ENCODE measurements at places on chromosomes 16 and 17.

DNA sequence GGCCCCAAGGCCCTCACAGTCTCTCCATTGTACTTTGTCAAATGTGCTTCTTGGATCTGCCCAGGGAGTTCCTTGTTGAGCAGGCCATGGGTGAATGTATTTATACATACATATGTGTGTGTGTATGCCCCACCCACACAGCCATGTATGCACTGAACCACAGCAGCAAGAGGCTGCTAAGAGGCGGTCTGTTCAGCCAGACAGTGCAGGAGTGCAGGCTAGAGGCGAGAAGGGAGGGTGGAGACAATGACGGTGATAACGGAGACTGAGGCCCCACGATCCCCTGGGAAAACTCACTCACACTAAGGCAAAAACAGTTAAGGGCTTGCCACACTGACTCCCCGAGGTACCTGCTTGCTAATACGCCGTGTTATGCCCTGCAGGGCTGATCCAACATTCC, 151.0 kb upstream of the CDC42EP4 start:
- DNase-seq = no peak

- no peak for DNase-seq
Observed at GRCh38 chr16:73122604-73123391, 74.9 kb upstream of the ZFHX3 start.

DNA sequence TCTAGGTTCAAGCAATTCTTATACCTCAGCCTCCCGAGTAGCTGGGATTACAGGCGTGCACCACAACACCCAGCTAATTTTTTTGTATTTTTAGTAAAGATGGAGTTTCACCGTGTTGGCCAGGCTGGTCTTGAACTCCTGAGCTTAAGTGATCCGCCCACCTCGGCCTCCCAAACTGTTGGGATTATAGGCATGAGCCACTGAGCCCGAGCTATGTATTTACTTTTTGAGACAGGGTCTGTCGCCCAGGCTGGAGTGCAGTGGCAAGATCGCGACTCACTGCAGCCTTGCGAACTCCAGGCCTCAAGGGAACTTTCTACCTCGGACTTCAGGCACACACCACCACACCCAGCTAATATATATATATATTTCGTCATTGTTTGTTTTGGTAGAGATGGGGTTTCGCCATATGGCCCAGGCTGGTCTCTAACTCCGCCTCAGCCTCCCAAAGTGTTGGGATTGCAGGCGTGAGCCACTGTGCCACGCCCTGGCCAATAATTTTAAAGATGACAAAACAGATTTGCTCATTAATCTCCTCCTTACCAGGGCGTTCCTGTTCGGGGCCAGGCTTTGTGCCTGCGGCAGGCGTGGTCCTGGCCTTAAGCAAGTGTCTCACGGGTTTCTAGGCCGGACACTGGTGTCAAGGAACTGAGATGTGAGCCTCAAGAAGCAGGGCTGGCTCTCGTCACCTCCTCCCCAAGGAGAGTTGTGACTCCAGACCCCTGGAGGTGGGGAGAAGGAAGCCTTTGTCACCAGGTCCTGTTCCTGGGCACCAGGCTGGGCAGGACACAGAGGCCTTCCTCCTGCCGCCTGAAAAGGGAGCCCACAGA, 4.3 kb upstream of the NPW start:
- no peak for DNase-seq

- no peak for DNase-seq
Observed at GRCh38 chr17:42174126-42174783, 6.7 kb downstream of the KCNH4 start.

- DNase-seq = no peak
Observed at GRCh38 chr16:80580109-80580832, 39.5 kb downstream of the DYNLRB2 start.

DNA sequence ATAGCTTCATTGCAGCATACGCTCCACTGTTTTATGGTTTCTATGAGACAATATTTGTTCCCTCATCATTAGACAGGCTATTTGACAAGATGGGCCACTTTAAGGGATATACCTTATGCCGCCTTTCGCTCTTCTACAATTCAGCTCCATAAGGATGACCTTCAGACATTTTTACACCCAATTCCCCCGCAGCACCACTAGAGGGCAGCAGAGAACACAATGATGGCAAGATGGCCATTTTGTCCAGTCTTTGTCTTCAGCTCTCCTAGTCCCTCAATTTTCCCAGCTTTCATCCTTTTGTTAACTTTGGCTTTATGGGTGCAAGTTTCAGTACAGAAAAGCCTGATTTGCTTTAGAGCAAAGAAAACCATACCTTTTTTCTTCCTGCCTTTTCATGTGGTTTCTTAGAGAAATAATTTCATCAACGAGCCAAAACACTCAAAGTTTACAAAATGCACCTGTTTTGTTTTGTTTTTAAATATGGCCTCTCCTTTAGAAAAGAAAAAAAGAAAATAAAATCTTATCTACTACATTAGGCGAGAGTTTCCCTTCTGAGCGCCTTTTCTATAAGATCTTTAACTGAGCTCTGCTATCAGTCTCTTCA, 355.3 kb downstream of the TOX3 start:
- peak; percentile 55 for DNase-seq

DNA sequence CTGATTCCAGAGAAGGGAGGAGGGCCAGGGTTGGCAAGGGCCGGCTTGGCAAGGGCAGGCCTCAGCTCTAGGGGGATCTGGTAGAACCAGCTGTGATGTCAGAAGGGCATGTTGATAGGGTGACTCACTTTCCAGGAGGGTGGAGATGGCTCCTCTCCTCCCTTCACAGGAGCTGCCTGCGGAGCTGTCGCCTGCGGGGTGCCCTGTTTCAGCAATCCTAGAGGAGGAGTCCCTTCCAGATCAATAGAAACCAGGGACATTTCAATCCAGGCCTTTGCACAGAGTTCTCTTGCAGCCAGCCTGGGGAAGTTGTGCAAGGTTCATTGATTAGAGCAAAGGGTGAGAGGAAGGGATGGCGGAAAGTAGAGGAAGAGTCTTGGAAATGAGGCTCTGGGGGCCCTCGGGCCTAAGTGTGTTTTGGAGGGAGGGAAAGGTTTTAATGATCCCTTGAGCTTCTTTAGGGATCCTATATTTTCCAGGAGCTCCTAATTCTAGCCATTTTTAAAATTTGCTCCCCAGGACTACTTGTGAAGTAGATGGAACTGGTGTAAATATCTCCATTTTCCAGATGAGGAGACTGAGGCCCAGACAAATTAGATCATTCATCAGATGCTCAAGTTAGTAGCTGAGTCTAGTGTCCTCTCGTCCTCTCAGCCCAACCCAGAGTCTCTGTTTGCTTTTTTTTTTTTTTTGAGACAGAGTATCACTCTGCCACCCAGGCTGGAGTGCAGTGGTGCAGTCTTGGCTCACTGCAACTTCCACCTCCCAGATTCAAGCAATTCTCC, 24.8 kb upstream of the CSNK2A2 start:
- no peak for DNase-seq

DNA sequence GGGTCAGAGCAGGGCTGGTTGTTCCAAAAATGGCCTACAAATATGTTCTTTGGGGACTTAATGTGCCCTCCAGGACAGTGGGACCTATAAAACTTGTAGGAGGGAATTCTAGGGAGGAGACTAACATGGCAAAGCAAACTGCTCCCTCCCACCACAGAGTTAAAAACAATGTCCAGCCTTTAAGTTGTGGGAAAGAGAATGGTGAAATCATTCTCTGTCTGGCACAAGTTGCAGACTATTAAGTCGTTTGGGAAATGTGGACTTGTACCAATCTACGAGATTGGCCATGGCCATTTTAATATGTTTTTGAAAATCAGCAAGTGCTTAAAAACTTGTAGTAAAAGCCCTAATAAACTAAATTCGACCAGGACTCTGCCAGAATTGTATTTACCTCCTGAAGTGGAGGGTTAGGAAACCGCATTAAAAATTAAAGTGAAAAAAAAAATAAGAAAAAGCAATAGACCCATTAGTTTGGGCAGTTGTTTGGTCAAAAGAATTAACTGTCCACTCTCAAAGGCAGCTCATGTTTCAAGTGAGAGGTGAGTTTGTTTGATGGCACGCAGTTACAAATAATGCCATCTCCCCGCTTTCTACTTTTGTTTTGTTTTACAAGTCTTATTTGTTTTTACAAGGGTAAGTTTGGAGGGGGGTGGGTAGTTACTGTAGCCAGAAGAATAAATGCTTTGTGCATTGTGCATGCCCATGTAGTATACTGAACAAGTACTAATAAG, 32.4 kb downstream of the ANKFN1 start:
- no peak for DNase-seq

GRCh38 chr16:4179020-4179419, 62.8 kb upstream of the ADCY9 start:
- no peak for DNase-seq

DNA sequence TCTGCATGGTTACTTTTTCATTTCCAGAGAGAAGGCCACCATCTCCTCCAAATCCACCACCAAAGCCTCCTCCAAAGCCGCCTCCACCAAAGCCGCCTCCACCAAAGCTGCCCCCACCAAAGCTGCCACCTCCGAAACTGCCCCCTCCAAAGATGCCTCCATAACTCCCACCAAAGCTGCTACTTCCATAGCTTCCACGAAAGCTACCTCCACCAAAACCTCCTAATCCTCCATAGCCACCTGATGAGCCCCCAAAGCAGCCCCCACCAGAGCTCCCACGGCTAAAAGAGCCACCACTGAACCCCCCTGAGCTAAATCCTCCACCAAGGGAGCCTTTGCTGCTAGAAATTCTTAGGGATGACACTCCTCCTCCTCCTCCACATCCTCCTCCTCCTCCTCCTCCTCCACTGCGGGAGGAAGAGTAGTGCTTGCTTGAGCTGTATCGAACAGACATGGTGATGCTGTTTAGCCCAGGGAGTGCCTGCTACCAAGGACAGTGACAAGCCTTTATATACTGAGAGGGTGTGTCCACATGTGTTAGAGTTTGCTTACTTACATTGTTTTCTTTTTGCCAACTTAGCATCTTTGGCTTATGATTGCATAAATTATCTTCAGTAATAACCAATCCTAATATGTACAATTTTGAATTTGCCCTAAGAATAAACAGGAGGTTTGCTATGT, at the start of gene KRT10:
Gene KRT10, minus strand, starts transcription at position 483 of the 681 bp plus-strand sequence. Its CDS starts 29 bp downstream, at position 454.
- DNase-seq = no peak

DNA sequence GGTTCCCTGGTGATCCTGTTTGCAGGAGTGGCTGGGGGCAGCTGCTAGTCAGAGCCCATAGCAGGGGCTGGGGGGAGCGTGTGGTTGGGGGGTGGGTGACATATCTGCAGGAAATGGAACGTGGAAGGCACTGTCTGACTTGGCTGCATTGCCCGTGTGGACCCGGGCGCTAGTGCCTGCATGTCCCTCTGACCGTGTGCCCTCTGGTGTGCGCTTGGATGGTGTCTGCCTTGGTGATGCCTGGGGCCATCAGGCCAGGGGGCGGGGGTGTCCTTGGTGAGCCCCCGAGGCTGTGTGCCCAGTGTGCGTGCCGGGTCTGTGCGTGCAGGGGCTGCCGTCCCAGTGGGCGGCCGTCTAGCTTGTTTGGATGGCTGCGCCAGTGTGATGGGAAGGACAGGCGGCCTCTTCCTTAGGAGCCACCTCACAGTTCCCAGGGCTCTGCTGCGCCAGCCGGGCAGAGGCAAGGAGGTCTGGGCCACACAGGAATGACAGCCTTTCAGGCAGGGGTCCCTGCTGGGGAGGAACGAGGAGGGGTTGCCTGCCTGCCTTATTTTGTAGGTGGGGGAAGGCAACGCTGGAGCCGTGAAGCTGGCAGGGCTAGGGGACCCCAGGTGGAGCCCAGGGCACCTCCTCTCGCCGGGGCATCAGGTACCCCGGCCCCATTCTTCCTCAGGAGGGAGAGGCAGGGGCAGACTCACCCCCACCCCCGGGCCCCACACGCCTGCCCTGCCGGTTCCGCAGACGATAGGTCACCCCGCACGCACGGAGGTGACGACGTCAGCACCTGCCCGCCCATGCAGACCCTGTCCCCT, 693 bp downstream of the NDRG4 start:
- no peak for DNase-seq

GRCh38 chr17:72361892-72362291, 241.1 kb downstream of the SOX9 start:
- no peak for DNase-seq

DNA sequence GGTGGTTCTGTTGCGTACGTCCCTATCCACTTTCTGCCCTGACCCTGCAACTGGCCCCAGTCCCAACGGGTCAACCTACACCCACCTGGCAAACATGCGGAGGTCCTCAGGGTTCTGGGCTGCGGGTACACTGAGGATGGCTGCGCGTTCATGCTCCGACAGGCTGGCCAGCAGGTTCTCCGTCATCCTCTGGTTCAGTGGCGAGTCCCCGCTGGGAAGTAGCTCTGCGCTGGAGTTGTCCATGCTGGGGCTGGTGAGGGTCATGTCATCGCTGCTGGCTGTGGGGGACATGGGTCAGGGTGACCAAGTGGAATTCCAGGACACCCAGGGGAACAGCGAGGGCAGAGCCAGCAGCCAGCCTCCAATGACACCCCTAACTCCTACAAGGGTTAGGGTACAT, 10.6 kb downstream of the MPG start:
- no peak for DNase-seq

DNA sequence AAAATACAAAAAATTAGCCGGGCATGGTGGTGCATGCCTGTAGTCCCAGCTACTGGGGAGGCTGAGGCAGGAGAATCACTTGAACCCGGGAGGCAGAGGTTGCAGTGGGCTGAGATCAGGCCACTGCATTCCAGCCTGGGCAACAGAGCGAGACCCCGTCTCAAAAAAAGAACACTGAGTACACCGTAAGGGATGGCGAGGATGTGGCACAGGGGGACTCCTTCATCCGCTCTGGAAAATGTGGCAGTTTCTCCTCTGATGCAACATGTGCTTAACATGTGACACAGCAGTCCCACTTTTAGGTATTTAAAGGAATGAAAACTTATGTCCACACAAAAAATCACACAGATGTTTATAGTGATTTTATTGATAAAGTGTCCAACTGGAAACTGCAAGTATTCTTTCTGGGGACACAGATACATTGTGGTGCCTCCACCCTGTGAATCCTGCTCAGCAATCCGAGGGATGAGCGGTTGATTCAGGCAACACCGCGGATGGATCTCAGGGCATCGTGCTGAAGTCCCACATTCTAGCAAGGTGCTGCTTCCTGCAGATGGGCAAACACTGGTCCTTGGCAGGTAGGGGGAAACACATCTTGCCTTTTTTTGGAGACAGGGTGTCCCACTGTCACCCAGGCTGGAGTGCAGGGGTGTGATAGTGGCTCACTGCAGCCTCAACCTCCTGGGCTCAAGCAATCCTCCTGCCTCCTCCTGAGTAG, 3.5 kb upstream of the C16orf95 start:
- no peak for DNase-seq

GRCh38 chr16:66840883-66841282, 3.3 kb upstream of the CA7 start:
- no peak for DNase-seq
